Adrenal gland (tissue), 19 donors: ENCODE measurements at places on chromosomes 7 and 10. TPM values are rescaled to one million over a fixed set of nuclear protein-coding genes. Genes with fewer than 3 reads are reported as not detected.

SPDYE1 gene
- total RNA-seq, result not detected

SLC29A4 gene
- 0.69 TPM for total RNA-seq

SYCE1 gene
- total RNA-seq, result 1.8 TPM

TACC2 gene
- total RNA-seq, result 27.8 TPM

EVX1 gene
- 1.1 TPM for total RNA-seq

SLC18A3 gene
- not detected for total RNA-seq

MOGAT3 gene
- not detected for total RNA-seq

MYOZ1 gene
- total RNA-seq, result 0.48 TPM

ACHE gene
- total RNA-seq, result 3.1 TPM

MSMB gene
- total RNA-seq, result not detected

EZH2 gene
- 1.4 TPM for total RNA-seq

TBXAS1 gene
- 11.3 TPM for total RNA-seq

WDFY4 gene
- 5.7 TPM for total RNA-seq

PRKG1 gene
- 62.6 TPM for total RNA-seq

ZNF282 gene
- 15.4 TPM for total RNA-seq

ZNF239 gene
- total RNA-seq, result 1.7 TPM
